Activated T-helper 1 cell treated with anti-CD3 and anti-CD28 coated beads, Interleukin-2, amount 50 U/mL, for 16 hours (primary cell): ENCODE measurements at places on chromosomes 5 and 9.
A peak's percentile ranks its signal among the peaks of the same experiment; 100 is the strongest.

- DNase-seq = no peak
Observed at GRCh38 chr5:82494942-82495341, 216.8 kb upstream of the RPS23 start.

DNA sequence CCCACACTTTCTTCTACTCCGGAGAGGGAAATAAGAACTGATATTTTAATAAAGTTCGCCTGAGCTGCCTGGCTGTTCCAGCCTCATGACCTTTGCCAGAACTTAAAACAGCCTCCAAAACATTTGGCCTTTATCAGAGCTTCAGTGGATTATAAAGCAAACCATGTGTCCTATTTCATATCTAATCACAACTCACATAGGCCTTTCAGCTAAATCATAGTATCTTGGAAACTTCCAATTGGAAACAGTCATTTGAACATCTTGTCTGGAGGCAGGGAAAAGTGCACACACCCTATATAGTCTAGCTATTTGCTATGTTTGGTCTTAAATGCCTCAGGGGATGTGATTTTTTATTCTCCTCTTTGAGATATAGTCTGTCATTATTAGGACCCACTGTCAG is 46.0 kb upstream of the FREM1 start:
- DNase-seq = no peak

DNA sequence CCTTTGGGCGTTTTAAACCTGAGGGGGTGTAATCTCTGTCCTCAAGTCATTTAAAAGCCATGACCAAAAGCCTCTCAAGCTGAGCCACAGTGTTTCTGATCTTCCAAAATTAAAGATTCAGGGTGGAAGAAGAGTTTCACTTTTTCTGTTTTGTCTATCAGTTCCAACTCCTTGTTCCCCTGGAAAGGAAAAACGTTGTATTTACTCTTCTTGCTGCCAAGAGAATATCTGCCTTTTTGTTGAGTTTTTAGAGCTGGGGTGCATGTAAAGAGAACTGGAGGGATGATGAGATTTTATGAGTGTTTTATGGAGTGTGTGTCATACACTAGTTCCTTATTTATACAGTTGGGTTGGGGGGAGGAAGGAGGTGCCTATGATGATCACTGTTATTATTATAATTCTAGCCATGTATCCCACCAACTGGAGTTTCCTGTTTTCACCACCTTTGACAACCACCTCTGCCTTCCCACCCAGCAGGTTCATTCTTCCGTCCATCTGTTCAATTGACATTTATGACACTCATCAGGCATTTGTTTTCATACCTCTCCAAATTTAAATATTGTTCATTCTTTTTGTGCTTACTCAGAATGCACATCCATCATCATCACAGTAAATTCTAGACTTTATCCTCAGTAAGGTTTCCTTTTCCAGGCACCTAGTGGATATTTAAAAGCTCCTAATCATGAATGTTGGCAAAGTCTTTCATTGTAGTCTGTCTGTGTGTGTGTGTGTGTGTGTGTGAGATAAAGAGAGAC is 97.9 kb upstream of the MPDZ start:
- DNase-seq = no peak

DNA sequence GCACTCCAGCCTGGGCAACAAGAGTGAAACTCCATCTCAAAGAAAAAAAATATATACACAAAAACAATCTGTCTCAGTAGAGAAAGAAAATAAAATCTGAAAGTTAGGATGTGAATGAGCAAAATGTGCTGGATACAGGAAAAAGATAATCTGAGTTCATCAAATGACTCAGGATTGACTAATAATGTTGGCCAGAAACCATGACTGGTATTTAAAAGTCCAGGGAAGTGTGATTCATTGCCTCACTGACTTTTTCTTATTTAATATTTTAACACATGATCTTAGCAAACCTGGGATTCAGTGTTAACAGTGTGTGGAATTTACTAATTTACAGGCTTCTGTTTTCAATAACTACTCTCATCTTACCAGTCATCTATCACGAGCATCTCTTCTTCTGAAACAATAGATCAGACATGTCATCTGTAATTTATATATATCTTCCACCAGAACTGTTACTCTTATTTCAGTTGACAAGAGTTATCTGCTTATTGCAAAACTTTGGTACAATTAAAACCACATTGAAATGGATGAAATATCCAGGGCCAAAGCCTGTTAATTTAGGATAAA is 256.7 kb downstream of the CDH12 start:
- no peak for DNase-seq

DNA sequence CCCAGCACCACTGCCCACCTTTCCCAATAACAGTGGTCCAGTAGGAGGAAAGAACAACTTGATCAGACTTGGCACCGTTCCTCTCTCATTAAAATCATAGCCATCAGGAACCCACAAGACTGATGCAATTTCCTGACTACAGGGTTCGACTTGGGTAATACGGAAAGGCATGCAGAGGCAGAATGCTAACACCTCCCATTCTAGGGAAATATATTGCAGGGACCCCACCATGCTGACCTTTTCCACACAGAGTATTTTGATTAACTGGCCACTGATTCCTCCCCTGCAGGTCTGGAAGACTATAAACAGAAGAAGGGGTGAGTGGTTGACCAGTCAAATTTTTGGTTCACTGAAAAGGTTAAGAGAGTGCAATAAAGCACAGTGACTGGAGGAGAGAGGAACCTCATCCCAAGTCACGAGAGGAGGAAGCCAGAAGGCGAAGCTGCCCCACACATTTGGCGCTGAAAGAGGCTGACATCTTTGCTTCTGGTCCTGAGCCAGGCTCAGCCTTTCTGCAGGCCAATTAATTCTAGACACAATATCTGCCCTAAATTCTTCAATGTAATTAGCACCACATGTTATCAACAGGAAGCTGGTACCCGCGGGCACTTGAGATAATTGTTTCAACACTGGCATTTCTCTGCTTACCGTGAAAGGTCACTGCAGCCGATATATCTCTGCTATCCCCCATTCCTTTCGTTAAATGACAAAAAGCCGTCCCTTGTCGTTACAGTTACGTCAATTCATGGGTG is 64.7 kb upstream of the SPOCK1 start:
- DNase-seq = no peak

DNA sequence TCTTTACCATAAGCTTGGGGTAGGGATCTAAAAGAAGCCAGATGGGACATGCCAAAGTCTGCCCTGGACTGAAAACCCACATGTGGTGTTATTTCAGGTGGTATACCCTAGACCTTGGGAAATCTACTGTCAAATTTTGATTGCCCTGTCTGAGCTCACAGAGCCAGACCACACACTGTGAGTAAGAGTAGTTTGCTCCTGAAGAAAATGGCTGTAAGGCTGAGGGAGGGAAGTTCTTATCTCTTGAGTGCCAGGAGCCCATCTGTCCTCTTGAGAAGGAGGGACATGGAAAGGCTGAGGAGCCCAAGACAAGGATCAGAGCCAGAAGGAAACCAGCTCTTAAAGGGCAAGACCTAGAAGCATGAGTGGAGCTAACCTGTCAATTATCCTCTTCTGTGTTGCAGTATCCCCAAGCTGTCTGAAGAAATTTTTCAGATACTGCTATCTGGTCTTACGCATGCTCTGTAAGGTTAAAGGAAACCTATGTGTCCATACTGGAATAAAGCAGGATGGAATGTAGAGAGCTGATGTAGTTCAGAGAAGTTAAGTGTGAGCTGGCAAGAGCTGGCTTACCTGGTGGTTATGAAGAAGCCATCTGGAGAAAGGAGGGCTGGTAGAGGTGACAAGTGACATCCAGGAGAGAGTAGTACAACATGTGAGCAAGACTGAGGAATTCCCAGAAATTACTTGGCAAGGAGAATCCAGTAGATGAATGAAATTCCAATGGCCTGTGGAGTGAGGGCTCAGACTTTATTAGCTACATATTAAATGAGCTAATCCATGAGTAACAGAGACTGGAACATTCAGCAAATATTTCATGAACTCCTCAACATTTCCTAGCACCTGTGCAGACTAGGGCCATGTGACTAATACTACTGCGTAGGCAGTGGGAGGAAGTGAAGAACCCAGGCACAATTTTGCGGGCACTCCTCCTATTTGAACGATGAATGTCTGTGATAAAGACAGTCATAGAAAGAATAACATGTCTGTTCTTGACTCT is 389.1 kb upstream of the KIF2A start:
- no peak for DNase-seq

GRCh38 chr9:91758491-91758981 is 191.5 kb downstream of the ROR2 start:
- DNase-seq = no peak

DNA sequence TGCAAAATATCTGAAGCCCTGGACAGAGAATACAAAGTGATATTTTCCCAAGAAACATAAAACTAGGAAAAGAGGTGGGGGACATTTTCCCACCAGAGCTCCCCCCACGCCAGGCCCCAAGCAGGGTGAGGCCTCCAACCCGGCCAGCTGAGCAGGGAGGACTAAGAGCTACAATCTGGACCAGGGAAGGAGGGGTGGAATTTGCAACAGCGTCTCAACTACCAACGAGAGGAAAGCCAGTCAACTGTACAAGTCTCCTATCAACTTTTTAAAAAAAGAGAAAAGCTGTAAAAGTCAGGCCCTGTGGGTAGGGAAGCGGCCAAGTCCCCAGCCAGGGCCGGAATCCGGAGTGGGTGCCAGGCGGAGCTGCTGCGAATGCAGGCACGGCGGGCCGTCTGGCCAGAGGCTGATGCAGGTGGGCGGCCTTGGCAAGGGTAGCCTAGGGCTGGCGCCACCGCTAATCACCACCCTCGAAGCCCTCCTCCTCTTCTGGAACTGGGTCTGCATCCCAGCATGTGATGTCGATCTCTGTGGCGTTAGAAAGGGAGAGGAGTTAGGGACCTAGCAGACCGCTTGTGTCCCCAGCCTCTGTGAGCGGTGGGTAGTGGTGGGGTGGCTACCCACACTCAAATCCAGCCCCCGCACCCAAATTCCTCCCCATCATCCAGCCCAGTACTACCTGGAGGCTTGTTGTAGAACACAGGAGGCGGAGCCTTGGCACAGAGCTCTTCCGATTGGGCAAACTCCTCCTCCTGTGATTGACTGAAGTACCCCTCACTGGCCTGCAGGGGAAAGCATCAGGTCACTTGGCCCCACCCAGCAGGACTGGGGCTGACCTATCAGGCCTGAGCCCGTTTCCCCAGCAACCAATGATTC is 10.6 kb downstream of the PRR7 start:
- no peak for DNase-seq

DNA sequence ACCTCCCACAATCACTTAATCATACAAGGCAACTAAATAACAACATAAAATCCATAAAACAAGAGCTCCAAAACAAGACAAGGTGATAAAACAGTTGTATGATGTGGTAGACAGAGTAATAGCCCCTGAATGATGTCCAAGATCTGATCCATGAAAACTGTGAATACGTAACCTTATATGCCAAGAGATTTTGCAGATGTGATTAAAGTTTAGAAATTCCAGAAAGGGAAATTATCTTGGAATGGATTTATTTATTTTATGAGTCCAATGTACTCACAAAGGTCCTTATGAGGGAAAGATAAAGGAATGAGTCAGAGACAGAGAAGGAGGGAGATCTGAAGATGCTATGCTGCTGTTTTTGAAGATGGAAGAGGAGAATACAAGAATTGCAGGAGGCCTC is 1775.7 kb upstream of the C9orf72 start:
- DNase-seq = no peak

- no peak for DNase-seq
Observed at GRCh38 chr9:113574441-113575262, 111.1 kb downstream of the RGS3 start.

DNA sequence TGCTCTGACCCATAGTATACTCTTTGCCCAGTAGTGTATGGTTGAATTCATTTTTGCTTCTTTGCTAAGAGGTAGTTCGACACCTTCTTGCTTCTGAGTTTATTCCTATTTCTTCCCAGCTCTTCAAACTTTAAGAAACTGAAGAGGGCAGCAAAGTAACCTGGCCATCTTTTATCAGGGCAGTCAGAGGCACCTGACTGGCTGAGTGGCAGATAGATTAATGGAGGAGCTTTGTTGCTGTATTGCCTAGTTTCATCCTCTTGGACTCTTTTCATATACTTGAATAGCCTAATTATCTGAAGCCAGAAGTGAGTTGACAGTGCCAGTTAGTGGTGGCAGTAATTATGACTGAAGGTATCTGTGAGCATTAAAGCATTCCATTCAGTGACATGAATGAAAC is 82.5 kb downstream of the UHRF2 start:
- no peak for DNase-seq

GRCh38 chr9:15059003-15059402 is 148.8 kb upstream of the FREM1 start:
- no peak for DNase-seq

GRCh38 chr5:374631-375335 is 53.3 kb downstream of the AHRR start:
- no peak for DNase-seq

DNA sequence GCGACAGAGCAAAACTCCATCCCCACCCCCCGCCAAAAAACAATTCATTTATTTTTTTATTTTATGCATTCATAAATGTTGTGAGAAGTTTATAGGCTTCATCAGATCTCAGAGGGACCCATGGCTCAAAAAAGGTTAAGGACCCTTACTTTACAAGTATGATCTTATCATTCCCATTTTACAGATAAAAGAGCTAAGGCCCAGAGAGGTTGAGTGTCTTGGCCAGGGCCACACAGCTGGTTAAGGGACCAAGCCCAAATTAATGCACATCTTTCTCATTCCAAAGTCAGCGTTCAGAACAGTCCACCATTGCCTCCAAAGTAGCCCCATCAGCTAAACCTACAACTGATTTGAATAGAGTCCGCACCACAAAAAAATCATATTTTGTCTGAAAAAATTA is 67.8 kb downstream of the PPARGC1B start:
- DNase-seq = no peak

DNA sequence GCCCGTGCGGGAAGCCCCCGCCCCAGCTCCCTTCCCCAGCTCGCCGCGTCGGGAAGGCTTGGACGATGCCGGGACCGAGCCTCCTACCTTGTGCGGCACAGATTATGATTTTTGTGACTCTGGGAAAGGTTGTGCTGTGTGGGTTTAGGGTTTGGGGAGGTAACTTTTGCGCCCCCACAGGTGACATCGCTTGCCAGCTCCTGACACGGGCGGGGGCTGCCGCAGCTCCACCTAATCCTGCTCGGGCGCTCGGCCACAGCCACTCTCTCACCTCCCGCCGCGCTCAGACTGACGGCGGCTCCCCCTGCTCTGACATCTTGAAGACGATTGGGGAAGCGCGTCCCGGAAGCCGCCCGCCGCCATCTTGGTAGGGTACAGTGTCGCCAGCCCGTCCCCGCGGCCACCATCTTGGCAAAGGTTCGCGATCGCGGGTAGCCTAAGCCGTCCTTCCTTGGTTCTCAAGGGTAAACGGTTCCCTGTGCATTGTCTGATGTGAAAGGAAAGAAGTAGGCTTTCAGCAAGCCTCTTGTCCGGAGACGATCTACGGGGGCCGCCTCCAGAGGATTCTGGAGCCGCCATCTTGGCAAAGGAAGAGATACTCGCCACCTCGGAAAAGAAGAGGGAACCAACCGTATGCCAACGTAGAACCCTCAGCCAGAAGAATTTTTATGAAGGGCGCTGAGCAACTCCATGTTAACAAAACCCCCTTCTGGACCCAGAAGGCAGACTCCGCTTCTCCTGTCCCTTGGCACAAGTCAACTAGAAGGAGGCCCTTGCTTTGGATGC is 1.8 kb upstream of the NR3C1 start:
- DNase-seq = peak; percentile 81

GRCh38 chr5:57302164-57302563 is 128.3 kb downstream of the GPBP1 start:
- no peak for DNase-seq

GRCh38 chr5:68216245-68217046 is 890 bp downstream of the PIK3R1 start:
- peak; percentile 13 for DNase-seq

GRCh38 chr5:97106216-97106581 is 36.2 kb downstream of the LIX1 start:
- DNase-seq = no peak
